ENCODE measurements at places on chromosomes 5 and 9. TPM values are rescaled to one million over a fixed set of nuclear protein-coding genes. Genes with fewer than 3 reads are reported as not detected.

GRCh38 chr5:178690208-178690607 is 40.3 kb downstream of the ZNF354A start:
- DNase-seq = no peak

Gene LHFPL2
- polyA plus RNA-seq = 50.3 TPM

DNA sequence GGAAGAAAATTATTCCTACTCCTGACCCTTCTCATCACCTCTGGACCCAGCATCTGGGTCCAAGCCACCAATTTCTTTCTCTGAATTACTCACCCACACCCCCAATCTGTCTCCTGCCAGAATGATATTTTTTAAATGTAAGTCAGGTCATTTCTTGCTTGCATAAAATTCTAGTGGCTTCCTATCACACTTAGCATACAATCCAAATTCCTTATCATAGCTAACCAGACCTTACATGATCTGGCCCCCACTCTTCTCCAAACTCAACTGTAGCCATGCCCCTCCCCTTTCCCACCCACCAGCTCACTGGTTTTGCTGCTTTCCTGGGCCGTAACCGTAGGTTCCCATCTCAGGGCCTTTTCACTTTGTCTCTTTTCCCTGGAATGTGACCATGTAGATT is 15.2 kb downstream of the HTR4 start:
- no peak for DNase-seq

GRCh38 chr9:127503947-127504886 is 52.9 kb downstream of the LRSAM1 start:
- DNase-seq = no peak

Gene SVEP1
- polyA plus RNA-seq = 10.1 TPM

DNA sequence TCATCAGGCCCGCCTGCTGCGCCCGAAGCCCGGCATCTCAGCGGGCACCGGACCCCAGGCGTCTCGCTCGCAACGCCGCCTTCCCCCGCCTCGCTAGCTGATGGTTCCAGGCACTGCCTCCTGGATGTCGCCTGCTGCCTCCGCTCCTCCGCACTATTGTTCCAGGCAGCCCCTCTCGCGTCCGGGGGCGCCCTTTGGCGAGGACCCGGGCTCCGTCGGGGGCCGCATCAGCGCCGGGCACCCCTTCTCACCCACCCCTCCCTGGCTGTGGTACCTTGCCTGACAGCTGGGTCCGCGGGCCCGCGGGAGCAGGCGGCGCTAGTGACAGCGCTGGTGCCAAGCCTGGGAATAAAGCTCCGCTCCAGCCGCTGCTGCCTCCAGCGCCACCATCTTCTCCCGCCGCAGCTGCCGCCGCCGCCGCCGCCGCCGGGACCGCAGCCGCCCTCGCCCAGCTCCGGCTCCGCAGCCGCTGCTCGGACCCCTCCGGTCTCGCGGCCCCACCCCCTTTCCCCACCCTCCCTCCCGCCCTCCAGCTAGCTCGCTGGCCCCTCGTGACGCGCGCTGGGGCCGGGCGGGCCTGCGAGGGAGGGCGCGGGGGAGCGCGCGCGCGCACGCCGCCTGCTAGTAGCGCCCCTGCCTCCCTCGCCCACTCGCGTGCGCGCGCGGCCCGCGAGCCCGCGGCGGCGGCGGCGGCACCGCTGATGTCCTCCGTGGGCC is at the start of gene APBA1:
Gene APBA1 (minus strand): TSS at position 493 of the 717 bp plus-strand sequence.
- no peak for DNase-seq

Gene EQTN
- 0.42 TPM for polyA plus RNA-seq

DNA sequence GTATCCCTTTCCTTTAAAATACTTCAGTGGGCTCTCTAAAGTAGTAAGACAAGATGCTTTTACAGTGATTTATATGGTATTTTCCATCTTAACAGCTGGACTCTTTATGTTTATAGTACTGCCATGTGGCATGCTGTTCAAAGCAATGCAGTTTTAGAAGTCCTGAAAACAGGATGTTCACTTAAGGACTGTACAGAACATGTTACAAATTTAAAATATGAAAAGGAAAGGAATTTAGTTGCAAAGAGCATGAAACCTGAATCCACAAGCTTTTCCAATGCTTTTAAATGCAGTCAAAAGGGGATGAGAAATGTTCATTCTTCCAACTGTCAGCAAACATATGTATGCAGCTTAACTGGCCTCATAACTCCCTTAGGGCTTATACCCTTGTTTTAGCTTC is 580.2 kb downstream of the EFNA5 start:
- no peak for DNase-seq

DNA sequence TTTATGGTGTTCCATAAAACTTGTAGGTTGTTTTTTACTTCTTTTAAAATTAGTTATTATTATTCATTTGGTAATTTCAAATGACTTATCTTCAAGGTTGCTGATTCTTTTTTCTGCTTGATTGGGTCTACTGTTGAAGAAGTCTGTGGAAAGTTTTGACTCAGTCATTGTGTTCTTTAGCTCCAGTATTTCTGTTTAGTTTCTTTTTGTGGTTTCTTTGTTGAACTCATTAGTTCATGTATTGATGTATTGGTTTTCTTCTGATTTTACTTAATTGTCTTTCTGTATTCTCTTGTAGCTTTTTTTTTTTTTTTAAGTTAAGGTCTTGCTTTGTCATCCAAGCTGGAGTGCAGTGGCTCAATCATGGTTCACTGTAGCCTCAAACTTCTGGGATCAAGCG is 345.4 kb upstream of the MEF2C start:
- no peak for DNase-seq

DNA sequence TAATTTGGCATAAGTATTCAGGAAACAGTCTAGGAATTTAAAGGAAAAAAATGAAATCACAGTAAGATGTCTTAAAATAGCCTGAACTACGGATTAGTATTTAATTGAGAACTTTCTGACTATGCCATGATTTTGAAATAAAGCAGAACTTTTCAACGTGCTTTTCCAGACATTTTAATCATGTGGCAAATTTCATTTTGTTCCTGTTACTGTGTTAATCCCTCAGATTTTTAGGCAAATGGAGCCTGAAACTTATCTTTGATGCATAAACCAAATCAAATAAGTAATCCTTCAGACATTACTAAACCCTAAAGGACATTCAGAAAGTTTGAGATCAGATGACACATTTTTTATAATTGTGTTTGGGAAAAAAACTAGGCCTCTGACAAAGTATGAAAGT is 75.7 kb downstream of the FBN2 start:
- no peak for DNase-seq

Gene MPDZ
- 52.2 TPM for polyA plus RNA-seq

DNA sequence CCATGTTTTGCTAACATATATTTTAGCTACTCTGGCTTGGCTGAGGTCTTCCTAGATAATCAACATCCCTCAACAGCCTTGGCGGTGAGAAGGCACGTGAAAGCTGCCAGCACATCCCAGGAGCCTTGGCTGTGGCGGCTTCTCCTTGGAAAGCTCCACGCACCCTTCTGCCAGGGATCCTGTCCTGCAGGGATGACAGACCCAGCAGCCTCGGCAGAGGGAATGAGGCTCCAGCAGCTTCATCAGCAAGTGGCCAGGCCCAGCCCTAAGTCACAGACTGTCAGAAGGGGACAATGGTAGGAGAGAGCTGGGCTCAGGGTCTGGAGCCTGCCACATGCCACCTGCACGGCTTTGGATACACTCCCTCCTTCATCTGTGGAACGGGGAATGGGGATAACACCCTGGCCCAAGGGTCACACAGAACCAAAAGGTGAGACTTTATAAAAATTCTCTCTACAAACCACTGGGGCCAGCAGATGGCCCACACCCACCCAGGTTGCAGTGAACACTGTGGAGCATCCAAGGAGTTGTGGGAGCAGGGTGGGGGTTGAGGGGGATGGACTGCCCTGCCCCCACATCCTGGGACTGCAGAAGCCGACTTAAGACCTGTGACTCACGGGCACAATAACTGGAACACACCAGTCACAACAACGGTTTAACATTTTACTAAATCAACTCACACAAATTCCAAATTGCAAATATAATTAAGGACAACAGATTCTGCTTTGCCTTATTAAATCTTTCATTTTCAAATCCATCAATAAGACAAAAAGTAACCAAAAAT is 65.1 kb downstream of the MACROH2A1 start:
- no peak for DNase-seq

Gene NUTM2G
- 4.0 TPM for polyA plus RNA-seq
